ENCODE measurements at places on chromosomes 6 and 20.

- no peak for DNase-seq
Measured at GRCh38 chr6:52227495-52227894, 16.8 kb downstream of the IL17F start.

GRCh38 chr20:48198929-48199451 is 413.7 kb upstream of the SULF2 start:
- DNase-seq, result no peak

GRCh38 chr20:48098099-48098498 is 312.8 kb upstream of the SULF2 start:
- no peak for DNase-seq

DNA sequence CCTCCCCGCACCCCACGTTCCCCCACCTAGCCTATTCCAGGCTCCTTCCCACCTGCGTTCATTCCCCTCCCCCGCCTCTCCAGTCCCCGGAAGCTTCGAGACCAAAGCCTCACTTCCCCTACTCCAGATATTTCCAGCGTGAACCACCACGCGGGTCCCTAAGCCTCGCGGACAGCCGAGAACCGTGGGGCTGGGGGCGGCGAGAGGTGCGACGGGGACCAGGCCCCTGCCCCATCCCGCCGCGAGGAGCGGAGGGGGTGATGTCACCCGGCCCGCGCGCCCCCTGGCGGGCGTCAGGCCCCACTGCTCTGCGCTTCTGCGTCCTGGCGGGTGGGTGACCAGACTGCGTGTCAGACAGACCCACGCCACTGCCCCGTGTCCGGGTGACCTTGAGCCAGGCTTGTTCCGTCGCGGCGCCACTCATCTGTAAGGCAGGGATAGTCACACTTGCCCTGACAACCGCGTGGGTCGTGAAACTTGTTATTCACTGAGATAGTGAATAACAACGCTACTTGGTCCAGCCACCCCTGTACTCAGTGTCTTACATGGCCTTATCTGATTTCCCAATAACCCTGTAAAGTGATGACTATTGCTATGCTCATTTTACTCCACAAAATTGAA is 9.0 kb upstream of the HSP90AB1 start:
- DNase-seq, result peak; percentile 54

- DNase-seq, result no peak
Measured at GRCh38 chr6:125688138-125688537, 61.3 kb upstream of the HEY2 start.

- no peak for DNase-seq
Measured at GRCh38 chr6:38337819-38338465, 301.8 kb downstream of the BTBD9 start.

DNA sequence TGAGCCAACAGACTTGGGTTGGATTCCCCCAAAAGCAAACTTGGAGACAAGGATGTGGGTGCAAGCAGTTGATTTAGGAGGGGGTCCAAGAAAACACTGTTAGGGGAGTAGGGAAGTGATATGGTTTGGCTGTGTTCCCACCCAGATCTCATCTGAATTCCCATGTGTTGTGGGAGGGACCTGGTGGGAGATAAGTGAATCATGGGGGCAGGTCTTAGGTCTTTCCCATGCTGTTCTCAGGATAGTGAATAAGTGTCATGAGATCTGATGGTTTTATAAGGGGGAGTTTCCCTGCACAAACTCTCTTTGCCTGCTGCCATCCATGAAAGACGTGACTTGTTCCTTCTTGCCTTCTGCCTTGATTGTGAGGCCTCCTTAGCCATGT is 542.6 kb downstream of the DHX35 start:
- DNase-seq, result no peak

DNA sequence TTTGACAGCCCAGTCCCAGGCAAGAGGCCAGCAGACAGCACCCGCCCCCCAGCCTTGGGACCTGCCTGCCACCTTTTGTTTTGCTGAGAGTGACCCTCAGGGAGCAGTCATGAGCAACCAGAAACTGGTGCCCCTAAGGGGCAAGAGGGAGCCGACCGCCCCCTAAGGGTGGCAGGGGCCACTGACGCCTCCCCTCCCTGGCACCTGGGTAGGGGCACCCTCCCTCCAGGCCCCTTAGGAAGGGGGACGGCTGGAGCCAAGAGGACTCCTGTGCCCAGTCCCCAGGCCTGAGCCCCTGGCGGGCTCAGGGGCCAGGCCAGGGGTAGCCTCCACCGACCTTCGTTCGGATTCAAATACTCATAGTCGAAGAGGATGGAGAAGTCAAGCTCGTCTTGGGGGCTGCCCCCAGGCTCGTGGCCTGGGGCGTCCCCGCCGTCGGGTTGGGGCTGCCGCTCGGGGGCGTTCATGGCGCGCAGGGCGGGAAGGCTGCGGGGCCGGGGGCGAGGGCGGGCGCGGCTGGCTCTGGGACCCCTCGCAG is 417 bp downstream of the NFATC2 start:
- DNase-seq, result no peak

DNA sequence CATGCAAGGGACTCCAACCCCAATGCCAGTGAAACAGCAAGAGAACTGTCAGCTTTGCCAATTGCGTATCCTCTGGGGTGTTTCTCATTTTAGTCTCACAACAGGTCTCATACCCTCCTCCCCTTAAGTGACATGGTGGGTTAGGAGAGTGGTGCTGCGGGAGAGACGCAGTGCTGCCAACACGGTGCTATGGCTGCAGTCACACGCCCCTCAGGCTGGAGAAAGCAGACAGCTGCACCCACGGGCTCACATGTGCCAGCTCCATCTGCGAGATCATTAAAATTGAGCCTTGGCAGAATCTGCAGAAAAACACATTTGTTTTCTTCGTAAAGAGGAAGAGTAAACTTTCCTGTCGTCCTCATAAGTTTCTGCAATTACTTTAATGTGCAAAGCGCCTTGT is 114.7 kb downstream of the ANKRD60 start:
- DNase-seq, result no peak

DNA sequence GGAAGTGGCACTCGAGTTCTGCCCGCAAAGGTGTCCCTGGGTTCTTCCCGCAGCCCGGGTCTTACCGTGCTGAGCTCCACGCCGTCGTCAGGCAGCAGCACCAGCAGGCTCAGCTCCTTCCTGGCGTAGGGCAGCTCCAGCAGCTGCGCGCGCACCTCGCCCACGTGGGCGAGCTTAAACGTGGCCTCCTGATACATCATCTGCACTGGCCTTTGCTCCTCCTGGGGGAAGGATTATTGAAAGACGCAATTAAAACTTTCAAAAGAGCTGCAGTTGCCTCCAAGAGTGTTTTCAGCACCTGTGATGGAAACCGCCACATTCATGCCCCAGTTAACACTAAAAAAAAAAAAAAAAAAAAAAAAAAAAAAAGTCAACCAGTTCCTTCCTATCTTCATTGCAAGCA is 11.3 kb downstream of the SERPINB9 start:
- DNase-seq, result no peak

DNA sequence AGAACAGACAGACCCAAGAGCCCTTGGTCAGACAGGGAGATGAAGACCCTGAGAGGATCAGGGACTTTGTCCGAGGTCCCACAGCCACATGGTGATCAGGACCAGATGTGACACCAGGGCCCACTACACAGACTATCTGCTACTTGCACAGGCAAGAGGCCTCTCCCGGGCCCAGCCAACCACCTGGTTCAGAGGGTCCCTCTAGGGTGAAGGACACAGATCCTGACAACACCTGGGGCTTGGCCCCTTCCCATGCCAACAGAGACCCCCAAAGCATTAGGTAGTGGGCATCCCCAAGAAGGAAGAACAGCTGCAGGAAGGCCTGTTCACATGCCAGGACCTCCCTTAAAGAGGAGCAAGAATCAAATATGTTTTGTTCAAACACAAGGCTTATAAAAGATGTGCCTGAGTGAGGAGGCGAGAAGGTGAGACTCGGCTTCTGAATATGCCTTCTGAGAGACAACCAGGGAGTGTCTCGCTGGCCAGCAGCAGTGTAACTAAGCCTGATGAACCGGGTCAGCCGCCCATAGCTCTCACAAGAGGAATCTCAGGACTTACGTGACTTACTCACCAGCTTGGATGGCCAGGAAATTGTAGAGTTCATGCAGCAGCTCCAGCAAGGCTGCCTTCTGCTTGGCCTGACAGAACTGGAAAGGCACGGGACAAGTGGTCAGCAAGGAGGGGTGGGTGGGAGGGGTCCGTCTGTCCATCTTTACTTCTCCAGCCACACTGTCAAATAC is 5.0 kb downstream of the LEMD2 start:
- DNase-seq, result no peak

Data from NCI-H748 treated with DMSO at 0.1 percent for 48 hours (cell line).